T-helper 17 cell (primary cell): ENCODE measurements at places on chromosomes 2 and 18.

DNA sequence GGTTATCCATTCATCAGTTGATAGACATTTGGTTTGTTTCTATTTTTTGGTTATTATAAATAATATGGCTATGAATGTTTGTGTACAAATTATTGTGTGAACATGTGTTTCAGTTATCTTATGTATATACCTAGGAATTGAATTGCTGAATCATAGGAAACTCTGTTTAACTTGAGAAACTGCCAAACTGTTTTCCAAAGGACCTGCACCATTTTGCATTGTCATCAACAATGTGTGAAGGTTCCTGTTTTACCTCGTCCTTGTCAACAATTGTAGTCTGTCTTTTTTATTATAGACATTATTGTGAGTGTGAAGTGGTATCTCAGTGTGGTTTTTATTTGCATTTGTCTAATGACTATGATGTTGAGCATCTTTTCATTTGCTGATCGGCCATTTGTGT is 17.1 kb downstream of the PDK1 start:
- DNase-seq, result no peak

- no peak for DNase-seq
These were observed 370.8 kb downstream of the OSR1 start for GRCh38 chr2:18987592-18988073.

GRCh38 chr18:12324991-12325725 is 17.1 kb downstream of the TUBB6 start:
- DNase-seq, result no peak

- DNase-seq, result no peak
These were observed 518.4 kb upstream of the SPHKAP start for GRCh38 chr2:228699888-228700287.

GRCh38 chr2:19933351-19933981 is 31.7 kb upstream of the TTC32 start:
- no peak for DNase-seq

DNA sequence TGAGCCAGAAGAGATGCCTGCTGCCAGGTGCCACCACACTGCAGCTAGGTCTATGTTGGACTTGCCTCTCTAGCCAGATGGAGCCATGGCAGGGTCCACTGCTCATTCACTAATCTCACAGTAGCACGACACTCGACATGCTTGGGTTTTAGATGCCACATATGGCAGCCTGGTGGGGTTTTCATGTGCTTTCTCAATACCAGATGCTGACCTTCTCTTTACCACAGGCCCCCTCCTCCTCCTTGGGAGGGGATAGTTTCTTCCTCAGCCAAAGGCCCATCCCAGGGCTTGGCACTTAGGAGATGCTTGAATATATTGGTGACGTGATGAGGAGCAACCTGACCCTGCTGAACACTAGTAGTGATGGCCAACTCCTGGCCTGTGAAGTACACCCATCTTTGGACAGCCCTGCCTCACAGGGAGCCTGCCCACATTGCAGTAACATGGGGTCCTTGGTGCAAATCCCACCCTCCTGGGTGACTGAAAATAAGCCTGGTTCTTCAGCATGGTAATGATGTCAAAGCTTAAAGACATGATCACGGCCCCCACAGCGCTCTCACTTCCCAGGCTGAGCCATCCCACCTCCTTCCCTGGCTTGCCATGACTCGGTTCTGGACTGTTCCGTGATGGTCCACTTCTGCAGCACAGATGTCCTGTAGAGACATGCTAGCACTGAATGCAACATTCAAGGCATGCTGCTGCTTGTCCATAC is 227.5 kb downstream of the SH3RF3 start:
- no peak for DNase-seq

DNA sequence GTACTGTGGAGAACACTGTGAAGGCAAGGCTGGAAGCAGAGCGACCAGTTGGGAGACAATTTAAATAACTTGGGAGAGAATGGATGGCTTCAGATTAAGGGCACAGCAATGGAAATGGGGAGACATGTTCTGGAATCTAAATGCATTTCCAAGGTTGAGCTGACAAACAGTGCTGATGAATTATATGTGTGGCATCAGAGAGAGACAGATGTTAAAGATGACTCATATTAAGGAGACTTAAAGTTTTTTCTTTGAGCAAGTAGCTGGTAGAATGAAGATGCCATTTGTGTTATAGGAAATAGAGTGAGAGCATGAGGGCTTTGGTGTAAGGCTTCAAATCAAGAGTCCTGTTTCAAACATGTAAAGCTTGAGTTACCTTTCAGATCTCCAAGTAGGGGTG is 441.8 kb downstream of the SETBP1 start:
- DNase-seq, result no peak

- no peak for DNase-seq
These were observed 56.6 kb downstream of the PTPRM start for GRCh38 chr18:7623681-7624080.

GRCh38 chr2:214471990-214472389 is 61.1 kb downstream of the VWC2L start:
- DNase-seq, result no peak

- DNase-seq, result no peak
These were observed 6.7 kb downstream of the TNFRSF11A start for GRCh38 chr18:62331581-62332356.

GRCh38 chr2:168149150-168149974 is 98.0 kb downstream of the STK39 start:
- DNase-seq, result no peak

GRCh38 chr2:154696810-154697417 is 1.6 kb upstream of the KCNJ3 start:
- no peak for DNase-seq

DNA sequence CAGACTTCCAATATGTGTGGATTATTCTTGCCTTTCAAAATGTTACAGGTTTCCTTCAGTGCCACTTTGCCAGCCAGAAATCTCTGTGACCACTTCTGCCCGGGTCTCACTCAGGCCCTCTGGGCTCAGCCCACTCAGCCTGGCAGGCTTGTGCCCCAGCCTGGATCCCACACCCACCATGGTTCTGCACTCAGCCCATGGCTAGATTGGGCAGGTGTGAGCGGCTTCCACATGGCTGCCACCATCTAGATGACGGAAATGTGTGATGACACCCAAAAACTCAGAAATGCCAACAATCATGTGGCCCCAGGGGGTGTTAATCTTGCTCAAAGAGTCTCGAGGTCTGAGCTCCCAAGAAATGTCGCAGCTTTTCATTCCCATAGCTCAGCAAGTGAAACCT is 1097.5 kb upstream of the SLC39A10 start:
- DNase-seq, result no peak

DNA sequence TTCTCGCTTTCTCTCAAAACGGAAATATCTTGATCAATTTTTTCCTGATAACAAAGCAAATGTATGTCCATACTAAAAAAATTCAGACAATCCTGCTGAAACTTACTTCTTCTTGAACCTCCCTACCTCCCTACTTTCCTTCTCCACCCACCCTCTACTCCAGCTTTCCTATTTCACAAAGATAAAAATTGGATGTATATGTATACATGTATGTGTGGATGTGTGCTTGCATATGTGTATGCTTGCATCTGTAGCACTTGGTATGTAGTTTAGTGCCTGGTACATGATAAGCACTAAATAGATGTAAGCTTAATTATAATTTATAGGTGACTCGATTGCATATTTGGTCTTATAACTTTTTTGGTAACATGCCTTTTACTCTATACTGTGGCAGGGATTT is 167.5 kb upstream of the ITGA4 start:
- no peak for DNase-seq

DNA sequence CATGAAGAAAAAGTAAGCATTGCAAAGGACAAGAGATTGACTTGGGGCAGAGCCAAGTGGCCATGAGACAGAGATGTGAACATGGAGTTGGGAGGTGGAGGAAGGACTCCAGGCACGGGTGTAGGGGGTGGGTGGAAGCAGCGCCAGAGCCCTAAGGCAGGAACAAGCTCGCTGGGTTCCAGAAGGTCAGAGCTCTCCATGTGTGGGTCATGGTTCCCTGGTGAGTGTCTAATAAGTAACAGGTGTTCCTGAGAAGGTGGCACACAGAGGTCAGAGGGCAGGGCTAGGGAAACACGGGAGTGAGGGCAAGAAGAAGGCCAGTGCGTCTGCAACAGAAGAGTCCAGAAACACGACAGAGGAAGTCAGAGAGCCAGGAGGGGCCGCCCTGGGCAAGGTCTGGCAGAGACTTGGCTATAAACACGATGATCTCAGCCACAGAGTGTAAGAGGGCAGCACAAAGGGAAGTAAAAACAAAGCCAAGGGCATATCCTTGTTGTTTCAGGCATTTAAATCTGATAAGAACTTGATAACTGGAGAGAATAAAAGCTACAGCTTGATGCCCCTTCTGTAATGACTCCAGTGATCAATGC is 260.8 kb downstream of the TGIF1 start:
- DNase-seq, result no peak

GRCh38 chr18:41660654-41661053 is 294.4 kb upstream of the PIK3C3 start:
- no peak for DNase-seq

DNA sequence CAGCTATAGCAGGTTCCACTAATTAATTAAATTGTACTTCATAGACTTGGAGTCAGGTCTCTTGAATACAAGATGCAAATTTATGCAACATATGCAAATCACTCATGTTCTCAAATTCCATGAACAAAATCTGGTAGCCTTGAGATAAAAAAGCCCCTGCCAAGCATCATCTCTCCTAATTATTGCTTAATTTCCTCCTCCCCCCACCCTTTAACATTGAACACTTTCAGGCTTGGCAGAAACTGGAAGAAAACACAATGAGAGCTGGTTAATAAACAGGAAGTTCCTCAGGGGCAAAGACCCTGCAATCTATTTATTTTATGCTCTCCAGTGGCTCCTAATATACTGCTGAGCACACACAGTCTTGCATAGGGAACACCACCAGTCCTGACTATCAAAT is 35.6 kb upstream of the ACVR1 start:
- no peak for DNase-seq

DNA sequence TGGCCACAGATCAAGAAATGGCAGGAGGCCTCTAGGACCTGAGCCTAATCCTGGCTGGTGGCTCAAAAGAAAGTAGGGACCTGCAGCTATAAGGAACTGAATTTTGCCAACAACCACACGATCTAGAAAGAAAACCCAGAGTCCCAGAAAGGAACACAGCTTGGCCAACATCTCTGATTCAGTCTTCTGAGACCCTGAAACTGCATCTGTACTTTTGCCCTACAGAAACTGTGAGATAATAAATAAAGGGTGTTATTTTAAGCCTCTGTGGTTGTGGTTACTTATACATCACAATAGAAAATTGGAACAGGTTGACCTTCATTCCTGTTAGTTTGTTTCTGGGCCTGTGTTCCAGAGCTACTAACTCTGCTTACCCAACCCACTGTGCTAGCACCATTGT is 356.8 kb upstream of the ST6GAL2 start:
- no peak for DNase-seq

DNA sequence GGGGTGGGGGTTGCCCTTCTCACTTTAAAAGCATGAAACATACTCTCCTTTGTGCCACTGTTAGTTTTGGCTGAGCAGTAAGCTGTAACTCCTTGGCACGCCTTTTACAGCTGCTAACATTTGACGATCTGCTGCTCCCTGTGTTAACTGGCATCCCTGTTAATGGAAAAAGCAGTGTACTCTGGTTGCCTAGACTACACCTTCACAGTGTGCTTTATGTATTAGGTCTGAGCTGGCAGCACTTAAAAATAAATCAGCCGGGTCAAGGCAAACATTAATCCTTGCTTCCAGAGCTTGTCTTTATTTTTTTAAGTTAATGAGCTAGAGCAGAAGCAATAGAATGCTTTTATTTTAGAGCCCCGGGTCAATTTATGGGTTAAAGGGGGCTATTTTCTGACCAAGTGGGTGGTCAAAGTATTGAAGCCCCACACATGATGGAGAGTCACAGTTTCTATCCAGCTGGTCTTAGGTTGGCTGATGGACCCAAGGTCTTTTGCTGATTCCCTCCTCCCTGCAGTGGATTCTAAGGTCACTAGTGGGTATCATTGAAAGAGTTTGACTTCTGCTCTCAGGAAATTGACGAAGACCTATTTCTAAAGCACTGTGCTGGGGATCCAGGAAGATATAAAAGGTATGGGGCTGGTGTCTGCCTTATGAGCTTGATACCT is 54.5 kb downstream of the CFAP221 start:
- DNase-seq, result no peak

DNA sequence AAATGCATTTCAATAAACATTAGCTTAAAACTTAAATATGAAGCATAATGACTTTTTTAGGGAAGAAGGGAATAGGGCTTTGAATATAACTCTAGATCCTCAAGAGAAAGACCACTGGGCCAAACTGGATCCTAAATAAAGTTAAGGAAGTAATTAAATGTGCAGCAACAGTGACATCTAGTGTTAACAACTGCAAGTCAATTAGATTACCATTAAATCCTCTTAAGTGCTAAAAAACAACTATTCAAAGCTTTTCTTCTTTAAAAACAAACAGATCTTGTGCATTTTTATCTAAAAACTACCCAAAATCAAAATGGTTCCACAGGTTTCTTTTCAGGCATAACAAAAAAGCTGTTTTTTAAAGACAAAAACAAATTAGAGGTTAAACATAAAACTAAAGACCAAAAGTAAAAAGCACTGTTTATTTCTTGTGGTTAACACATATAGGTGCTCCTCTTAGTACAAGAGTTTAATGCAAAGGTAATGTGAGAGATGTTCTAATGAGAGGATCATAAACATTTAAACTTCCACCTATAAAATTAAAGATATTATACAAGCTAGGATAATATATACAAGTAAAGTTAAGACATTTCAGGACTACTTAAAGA is 111.4 kb downstream of the THADA start:
- DNase-seq, result no peak

- DNase-seq, result no peak
These were observed 49.7 kb upstream of the RASGRP3 start for GRCh38 chr2:33426666-33427231.

DNA sequence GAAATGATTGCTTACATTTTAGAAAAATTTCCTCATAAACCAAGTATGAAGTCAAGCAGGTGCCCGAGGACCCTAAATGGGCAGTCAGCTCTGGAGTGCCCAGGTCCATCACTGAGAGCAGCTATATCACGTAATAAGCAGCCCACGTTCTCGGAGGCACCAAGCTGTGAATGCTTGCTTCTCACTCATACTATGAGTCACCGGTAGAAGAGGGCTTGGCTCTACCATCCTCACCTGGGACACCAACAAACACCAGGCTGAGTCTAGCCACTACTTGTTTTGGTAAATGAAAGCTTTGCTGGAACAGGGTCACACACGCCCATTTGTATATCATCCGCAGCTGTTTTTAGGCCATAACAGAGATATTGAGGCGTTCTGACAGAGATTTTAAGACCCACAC is 207.5 kb downstream of the SEPTIN10 start:
- no peak for DNase-seq
